ENCODE measurements at places on chromosomes 4 and X.

- no peak for DNase-seq
Observed at GRCh38 chr4:169098969-169099690, 89.1 kb upstream of the CBR4 start.

GRCh38 chrX:85499400-85499799 is 119.9 kb upstream of the POF1B start:
- DNase-seq, result no peak

- DNase-seq, result no peak
Observed at GRCh38 chr4:7910952-7911578, 28.6 kb downstream of the AFAP1 start.

DNA sequence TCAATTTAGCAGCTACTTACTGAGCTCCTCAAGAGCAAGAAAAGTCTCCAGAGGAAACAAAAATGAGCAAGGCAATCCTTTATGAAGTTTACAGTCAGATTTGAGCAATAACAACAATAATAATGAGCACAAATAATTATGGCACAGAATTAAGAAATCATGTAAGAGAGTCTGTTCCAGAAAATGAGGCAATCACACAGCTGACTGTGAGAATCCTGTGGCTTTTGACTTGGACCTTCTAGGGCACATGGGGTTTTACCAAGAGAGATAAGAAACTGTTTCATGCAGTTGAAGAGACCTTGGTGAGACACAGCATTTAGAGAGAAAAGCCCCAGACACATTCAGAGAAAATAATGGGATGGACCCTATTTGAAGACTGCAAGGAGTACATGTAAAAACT is 362.6 kb upstream of the MAGEB2 start:
- DNase-seq, result no peak

DNA sequence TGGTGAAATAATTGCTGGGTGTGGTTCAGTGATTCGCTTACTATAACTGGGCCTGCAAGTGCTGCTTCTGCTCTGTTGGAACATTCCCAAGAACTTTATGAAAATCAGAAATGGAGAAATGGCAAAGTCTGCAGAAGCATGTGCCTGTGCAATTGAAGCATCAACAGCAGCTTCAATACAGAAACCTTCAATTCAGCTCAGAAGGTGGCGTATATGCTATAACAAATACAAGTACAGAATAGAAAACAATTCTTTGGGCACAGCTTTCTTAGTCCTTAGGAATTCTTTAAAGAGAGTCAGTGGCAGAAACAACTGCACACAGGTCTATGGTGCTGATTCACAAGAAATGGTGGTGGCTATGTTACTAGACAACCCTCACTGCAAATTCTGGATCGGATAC is 18.0 kb upstream of the PDHA2 start:
- DNase-seq, result peak; percentile 41

- DNase-seq, result no peak
Observed at GRCh38 chr4:110967936-110968335, 345.1 kb upstream of the PITX2 start.

DNA sequence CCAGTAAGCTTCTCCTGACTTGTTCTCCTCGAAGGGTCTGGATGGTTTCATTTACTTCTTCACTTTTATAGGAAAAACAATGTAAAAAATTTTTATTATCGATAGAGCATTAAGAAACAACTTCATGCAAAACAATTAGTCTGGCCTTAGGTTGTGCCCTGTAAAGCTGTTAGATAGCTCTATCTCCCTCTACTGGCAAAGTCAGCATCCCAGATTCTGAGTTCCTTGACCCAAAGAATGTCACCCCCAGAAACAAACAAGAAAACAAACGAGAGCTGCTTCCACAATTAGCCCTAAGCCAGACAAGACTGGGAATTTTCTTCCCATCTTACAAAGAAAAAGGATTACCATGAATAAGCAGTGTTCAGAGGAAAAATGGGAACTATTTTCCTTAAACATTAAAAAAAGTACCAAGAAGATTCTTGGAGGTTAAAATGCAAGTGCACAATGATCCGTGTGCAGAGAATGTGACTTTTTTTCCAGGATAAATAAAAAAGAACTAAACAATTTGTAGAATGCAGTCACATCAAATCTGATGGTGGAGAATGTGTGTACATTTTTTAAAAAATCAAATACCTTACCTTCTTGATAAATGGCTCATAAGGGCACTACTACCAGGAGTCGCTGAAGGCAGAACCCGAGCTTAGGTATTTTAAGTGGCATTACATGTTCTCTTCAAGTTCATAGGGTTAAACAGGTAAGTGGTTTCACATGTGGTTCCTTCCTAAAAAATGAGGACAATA is 293.2 kb downstream of the FBXO8 start:
- DNase-seq, result peak; percentile 25

DNA sequence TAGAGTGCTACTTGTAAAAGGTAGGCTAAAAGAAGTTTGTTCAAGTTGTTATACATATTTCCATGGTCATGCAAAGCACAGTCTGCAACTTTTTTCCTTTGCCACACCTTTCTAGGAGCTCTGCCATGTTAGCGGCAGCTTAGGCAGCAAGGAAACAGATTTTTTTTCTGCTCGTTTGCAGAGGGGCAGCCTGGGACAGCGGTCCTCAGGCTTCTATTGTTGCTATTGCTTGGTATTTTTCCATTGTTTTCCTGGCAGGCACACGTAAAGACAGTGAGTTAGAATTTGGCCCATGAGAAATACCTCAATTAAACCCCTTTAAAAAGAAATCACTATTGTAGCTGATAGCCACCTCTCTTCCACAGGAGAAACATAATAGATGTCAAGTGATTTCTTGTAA is 391.4 kb downstream of the SH2D1A start:
- no peak for DNase-seq

GRCh38 chr4:31009926-31010325 is 289.8 kb downstream of the PCDH7 start:
- no peak for DNase-seq
